ENCODE measurements at places on chromosomes 2 and 18. TPM values are rescaled to one million over a fixed set of nuclear protein-coding genes. Genes with fewer than 3 reads are reported as not detected.

MEP1B gene
- total RNA-seq = not detected

ATG9A gene
- total RNA-seq = 86.3 TPM

NAT8 gene
- total RNA-seq = not detected

PTPN2 gene
- total RNA-seq = 9.5 TPM
